ENCODE measurements at places on chromosomes 12 and 14.

DNA sequence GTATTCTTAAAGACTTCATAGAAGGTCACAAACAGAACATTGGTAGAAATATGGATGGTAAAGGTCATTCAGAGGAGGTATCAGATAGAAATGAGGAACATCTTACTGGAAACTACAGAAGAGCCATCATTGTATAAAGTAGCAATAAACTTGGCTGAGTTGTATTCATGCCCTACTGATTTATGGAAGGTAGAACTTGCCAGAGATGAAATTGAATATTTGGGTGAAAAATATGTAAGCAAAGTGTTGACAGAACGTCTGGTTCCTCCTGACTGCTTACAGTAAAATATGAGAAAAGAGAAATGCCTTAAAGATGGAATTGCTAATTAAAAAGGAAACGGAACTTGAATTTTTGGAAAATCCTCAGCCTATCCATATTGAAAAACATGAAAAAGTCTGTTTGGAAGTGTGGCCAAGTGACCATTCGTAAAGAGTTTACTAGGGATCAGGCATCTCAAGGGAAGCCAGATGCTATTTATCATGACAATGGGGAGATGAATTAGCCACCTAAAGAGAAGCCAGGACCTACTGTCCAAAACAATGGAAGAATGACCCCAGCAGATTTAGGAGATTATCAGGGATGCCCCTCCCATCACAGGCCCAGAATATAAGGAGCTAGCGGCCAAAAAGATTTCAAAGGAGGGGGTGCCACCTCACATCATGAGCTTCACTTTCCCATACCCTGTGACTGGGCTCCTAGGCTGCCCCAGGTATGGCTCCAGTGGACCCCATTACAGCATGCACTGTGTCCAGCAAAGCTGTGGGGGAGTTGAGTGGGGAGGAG is 189.3 kb downstream of the ITPR2 start:
- no peak for DNase-seq

GRCh38 chr12:77045183-77045582 is 20.2 kb downstream of the E2F7 start:
- no peak for DNase-seq

GRCh38 chr12:126781593-126781992 is 1485.4 kb upstream of the TMEM132C start:
- no peak for DNase-seq

DNA sequence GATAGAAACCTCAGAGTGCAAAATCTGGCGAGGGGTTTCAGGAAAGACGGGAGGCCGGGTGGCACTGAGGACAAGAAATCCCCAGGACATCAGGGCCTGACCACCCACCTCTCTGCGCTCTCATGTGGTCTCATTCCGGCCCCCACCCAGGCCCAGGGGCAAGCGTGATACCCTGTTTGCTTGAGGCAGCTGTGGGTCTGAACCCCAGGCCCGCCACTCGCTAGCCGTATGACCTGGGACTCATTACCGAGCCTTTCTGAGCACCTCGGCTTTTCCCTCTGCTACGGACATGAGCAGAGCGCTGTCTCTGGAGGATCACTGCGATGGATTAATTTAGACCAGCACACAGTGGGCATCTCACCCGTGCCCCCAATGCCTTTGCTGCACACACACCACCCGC is 25.5 kb upstream of the BCDIN3D start:
- DNase-seq: no peak

DNA sequence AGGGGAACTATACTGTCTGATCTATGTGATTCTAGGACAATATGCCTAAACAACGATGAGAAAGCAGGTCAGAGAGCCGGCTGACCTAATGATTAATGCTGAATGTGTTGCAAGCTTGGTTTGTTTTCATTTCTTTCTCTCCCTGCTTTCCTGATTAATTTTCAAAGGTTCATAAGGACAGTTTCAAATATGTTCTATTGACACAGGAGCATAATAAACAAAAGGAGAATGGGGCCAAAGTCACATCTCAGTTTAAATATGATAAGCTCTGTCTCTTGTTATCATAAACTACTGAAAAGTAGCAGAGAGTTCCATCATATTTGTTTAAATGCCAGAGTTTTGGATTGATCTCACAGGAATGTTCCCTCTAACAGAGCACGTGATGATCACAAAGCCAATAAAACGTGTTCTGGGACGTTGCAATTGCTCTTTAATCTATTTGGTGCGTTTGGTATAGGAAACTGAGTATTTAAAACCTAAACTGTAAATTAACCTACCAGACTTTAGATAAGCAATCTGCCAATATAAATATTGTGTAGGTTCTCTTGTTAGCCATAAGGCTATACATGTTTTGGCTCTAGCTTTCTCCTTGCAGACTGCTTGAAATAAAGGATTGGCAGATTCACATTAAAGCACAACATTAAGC is 3.7 kb upstream of the HSD17B6 start:
- no peak for DNase-seq

GRCh38 chr14:99603471-99604277 is at the start of gene CCDC85C:
TSS of gene CCDC85C (minus strand) at chr14:99604207. CDS start at chr14:99603959, 248 bp downstream.
- no peak for DNase-seq
